ENCODE measurements at places on chromosomes 5 and 9.

GRCh38 chr9:126605792-126606482 is 7.8 kb upstream of the LMX1B start:
- no peak for DNase-seq

GRCh38 chr9:135087489-135087792 is at the start of gene OLFM1:
TSS of gene OLFM1 (plus strand) at chr9:135087668. CDS start at chr9:135087990, 322 bp downstream.
- no peak for DNase-seq

DNA sequence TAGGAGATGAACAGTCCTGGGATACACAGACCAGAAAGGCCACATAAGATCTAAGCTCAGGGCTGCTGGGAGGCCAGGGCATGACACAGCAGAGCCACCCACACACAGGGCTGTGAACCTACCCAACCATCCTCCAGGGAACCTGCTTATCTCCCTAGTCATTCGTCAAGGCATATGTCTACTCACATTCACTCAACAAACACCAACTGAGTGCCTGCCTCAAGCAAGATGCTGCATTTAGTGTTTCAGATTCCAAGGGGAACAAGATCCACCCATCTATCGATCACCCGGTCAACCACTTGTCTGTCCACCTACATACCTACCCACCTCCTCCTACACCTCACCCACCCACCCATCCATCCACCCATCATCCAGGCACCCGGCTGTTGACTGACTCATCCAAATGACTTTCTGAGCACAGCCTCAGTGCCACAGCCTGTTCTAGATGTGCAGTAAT is 1.9 kb downstream of the DPM2 start:
- no peak for DNase-seq

GRCh38 chr5:177310757-177311391 is 824 bp downstream of the MXD3 start:
- no peak for DNase-seq

DNA sequence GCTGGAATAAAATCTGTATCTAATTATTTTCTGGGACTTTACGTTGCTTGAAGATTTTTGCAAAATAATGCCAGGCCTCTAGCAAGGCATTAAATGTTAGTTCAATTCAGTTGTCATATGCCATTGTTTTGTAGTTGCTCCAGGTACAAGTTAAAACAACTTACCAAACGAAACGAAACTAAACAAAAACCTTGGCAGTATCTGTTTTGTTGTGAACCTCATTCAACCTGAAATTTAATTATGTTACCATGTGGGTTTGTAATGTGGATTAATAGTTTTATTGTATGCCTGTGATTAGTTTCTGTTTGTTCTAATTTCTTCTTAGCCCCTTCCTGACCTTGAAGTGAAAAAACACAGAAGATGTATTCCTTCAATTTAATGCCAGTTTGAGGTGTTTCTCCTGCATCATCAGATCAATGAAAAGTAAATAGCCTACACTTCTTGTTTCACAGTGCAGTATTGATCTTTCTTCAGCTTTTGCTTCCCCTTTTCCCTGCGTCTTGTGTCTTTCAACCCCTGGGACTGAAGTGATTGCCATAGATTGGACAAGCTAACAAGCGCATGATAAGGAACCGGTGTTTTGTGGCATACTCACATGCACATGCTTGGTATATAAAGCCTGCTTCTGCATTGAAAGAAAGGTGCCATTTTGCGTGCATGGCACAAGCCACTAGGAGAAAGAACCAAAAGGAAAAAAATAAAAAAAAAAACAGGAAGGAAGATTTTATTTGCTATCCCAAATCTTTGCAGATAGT is 699.0 kb upstream of the ARRDC3 start:
- DNase-seq = no peak

GRCh38 chr5:14244721-14245120 is 101.6 kb downstream of the TRIO start:
- DNase-seq = no peak

DNA sequence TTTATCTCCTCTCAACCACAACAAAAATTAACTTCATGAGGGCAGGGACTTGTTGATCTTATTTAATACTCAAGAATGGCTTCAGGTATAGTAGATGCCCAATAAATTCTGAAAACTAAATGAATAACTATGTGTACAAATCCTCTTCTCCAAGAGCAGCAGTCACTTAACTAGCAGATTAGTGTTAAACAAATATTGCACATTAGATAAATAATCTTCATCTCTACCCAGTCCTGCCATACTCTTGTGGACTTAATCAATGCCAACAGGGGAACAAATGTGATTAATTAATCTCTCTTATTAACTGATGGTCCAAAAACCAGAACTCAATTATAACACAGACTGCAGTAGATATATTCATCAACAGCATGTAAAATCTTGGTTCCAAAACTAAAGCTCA is 15.0 kb upstream of the ITGA1 start:
- DNase-seq = no peak

GRCh38 chr9:107373809-107374208 is 90.7 kb downstream of the RAD23B start:
- no peak for DNase-seq

- no peak for DNase-seq
These were observed 222.4 kb upstream of the TNC start for GRCh38 chr9:115340314-115340713.

GRCh38 chr5:146623666-146624065 is 107.7 kb upstream of the GPR151 start:
- DNase-seq = no peak

GRCh38 chr5:8934455-8934854 is 611.4 kb downstream of the SEMA5A start:
- no peak for DNase-seq

GRCh38 chr5:75471193-75471592 is 40.2 kb downstream of the CERT1 start:
- DNase-seq = no peak

GRCh38 chr5:137374110-137374714 is 124.9 kb downstream of the SPOCK1 start:
- DNase-seq = no peak

DNA sequence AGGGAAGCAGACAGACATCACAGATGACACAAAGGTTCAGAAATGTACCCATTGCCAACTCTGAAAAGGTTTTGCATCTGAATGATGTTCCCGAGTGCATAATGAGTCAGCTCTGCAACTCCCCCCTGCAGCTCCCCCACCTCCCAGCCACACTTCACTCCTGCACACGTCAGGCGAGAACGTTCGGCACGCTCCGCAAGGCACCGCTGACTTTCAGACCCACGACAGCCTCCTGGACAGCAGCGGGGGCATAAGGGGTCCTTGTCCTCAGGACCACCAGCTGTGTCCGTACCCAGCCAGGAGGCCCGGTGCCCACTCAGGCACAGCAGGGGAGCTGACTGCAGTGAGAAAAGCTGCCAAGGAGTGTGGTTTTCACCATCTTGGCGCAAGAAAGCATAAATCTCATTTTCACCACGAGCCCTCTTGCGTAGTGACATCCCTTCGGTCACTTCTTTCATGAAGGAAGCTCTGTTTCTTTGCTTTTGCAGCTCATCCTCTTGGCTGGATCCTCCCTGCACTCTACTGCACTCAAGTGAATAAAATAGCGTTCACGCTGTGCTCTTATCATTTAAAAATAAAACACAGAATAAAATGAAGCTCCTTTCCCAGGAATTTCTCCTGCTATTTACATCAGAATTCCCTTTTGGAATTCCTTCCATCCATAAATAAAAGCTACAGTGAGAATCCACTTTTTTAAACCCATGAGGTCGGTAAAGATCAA is 9.9 kb downstream of the GFPT2 start:
- DNase-seq = no peak

- DNase-seq = no peak
These were observed 36.7 kb upstream of the ASS1 start for GRCh38 chr9:130407916-130408663.

DNA sequence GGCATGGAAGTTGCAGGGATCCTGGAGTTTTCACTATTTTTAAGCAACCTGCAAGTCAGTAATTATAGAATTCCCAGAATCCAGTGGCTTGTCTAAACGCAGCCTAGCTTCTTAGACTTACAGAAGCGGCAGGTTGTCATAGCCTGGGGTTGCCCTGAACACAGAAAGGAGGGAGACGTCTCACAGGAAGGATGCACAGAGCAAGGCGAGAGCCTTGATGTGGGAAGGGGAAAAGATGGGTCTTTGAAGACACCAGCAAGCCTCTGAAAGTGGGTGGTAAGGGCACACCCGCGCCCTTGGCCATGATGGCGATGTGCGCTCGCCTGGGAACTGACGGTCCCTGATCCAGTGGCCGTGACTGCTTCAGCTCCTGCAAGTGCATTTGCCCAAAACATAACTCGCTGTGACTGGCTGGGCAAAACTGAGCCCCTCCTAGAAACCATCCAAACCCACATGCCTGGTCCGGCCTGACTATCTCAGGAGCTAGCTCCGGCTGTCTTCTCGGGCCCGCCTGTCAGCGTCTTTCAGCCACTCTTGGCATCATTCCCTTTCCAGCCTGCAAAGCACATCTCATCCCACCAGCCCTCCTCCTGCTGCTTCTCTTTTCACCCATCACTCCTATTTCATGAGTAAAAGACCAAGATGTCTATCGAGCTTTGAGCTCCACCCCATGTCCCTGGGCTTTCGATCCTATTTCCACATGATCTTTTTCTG is 17.1 kb downstream of the FBP1 start:
- no peak for DNase-seq

- no peak for DNase-seq
These were observed 33.0 kb upstream of the CEP120 start for GRCh38 chr5:123456242-123456641.

DNA sequence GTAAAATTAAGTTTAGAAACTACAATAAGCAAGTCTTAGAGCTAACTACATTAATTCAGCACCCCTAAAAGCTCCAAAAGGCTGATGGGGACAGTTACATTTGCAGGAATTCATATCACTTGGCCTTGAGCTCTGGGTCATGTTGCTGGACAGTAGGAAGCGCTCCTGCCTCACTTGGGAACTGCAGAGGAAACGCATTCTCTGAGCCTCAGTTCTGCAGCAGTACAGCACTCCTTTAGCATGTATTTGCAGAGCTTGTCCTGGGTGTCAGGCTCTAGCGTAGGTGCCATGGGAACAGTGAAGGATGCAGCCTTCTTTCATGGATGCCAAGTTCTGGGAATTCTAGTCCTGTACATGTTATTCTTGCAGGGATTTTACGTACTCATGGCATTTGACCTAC is 710.4 kb downstream of the IRX1 start:
- DNase-seq = no peak

DNA sequence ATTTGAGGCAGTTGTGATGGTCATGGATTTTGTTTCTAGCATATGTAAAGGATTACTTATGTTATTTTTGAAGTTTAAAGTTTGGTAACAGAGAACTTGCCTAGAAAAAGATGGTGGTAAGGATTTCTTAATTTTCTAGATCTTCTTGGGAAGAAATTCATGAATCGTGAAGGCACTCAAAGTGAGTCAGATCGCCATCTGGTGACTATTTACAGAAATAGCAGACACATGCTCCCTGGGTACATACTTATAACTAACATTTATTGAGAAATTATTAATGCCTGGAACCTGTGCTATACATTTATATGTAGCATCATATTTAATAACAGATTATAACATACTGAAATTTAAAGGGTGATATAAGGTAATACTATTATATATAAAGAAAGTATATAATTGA is 299.7 kb downstream of the IZUMO3 start:
- no peak for DNase-seq

DNA sequence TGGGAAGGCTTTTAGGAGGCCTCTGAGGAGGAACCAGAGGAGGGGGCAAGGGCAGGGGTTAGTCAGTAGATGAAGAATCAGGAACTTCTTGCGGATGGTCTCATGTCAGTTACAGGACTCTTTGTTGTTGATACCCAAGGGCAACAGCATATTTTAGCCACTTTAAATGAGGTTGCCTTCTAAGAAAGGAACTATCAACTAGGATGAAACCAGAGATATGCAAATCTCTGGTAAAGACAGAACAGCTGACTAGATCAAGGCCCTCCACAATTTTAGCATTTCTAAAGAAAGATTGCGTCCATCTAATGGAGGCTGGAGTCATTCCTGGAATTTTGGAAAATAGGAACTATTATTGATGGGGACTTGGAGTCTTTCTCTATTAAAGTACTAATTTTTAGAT is 57.7 kb upstream of the KLF4 start:
- DNase-seq = no peak

GRCh38 chr5:113488645-113489184 is 462 bp upstream of the MCC start:
- DNase-seq = no peak

- no peak for DNase-seq
These were observed 399.4 kb upstream of the IRX4 start for GRCh38 chr5:2282034-2282690.

DNA sequence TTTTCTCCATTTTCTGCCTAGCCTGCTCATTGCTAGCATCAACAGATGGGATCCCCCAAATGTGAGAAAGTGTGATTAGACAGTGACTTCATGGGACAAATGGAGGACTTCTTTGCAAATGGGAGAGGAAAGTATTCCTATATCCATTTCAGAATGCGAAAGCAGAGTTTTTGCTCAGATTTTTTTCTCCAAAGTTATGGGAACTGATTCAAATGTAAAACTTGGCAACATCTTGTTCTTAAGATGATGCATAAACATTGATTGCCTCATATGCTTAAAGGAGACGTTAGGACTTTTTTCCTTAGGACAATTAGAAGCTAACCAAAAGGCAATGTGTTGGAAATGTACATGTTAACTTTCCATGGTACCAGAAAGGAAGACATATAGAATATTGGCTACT is 704.3 kb upstream of the ZNF608 start:
- no peak for DNase-seq

DNA sequence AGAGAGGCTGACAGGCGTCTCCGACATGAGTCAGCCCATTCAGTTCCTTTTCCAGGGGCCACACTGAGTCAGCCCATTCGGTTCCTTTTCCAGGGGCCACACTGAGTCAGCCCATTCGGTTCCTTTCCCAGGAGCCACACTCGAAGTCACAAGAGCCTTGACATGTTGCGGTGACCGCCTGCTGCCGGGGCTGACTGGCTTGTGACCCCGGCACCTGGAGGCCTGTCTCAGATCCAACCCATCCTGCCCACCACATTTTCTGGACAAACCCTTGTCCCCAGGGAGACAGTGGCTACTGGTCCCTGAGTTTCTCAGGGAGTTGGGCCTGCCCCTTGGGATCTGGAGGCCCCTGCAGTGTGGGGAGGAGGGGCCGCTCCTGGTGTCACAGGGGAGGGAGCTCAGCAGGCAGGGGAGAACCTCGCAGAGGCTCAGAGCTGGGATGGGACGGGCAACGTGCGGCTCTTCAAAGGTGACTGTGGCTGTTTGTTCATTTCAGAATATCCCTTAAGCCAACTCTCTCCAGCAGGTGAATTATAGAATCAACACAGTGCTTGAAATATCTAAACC is 40.5 kb upstream of the LPCAT1 start:
- DNase-seq = no peak

- no peak for DNase-seq
These were observed 782 bp upstream of the CDC20B start for GRCh38 chr5:55173687-55174230.

GRCh38 chr9:128706671-128707381 is 4.5 kb downstream of the PKN3 start:
- DNase-seq = no peak

- no peak for DNase-seq
These were observed 31.8 kb upstream of the TLR4 start for GRCh38 chr9:117672369-117672768.

DNA sequence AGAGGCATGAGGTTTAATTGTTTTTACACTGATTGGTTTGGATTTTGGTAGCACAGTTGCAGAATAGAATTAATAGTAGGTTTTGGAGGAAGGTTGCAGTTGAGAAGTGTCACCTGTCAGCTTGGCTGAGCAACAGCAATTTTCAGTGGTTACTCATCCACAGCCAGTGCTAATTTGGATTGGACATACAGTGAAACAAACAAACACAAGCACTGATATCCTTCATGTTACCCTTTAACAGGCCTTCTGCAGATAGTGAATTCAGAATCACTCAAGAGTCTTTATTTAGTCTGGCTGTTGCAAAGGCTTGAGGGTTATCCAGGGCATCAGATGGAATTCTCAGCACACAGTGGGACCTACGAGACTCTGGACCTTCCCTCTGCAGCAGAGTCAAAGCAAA is 31.8 kb upstream of the POU4F3 start:
- no peak for DNase-seq

Data from activated CD8-positive, alpha-beta memory T cell treated with anti-CD3 and anti-CD28 coated beads for 1 hour (primary cell).